Stimulated activated CD8-positive, alpha-beta memory T cell treated with anti-CD3 and anti-CD28 coated beads, Interleukin-7, amount 100 ng/mL, for 24 hours (primary cell): ENCODE measurements at places on chromosomes 6 and 20.

GRCh38 chr20:11712639-11713160, 205.0 kb upstream of the BTBD3 start:
- DNase-seq = no peak

DNA sequence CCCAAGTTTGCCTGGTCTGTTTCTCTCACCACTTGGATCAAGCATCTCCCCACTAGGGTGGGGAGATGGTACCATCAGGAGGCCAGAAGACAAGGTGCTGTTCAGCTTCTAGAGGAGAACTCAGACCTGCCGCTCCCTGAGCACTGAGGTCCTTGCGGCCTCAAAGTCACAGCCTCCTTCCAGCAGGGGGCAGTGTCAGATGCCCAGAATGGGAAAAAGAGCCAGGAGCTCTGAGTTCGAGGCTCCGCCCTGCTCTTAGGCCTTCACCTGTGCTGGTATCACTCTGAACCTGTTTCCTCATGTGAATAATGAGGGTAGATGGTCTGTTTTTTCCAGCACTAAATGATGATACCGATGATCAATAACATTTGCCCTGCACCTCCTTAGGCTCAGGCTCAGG, 68.7 kb downstream of the TOX2 start:
- DNase-seq = peak; percentile 29

- DNase-seq = no peak
These were observed 35.8 kb downstream of the METTL24 start for GRCh38 chr6:110322151-110322873.

DNA sequence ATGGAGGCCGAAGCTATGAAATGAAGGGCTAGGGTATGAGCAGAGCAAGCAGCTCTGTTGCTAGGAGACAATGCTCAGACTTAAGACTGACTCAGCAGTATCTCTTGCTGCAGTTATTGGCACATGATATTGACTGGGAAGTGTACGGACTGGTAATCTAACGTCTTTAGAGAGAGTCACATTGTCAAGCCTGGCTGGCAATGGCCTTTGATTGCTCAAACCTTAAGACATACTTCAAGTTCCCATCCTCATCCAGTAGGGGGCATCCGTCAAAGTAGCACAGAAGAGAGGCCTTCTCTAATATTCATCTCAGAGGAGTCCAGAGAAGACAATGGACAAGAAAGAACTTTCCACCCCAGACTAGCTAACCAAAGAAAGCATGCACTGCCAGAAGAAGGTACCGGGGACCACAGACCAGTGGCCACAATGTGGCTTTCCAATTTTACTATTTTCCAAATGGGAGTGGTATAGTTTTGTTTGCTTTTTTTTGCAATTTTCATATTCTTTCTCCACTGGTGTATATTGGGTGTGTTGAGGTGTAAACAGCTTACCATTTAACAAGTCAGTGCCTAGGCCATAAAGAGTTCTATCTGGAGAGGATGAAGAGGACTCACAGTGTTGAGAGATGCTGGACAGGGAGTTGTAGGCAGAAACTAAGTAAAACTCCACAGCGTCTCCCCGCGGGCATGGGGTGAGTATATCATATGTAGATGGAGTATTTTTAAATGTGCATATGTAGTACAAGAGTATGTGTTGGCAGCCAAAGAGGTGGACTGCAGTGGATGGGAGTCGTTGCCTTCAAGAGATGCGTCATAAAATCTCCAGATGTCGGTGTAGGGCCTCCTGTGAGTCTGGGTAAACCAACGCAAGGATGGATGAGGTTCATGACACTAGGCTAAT, 36.7 kb downstream of the LRFN2 start:
- no peak for DNase-seq

- no peak for DNase-seq
These were observed 3.1 kb downstream of the RSPH3 start for GRCh38 chr6:158996856-158997255.

DNA sequence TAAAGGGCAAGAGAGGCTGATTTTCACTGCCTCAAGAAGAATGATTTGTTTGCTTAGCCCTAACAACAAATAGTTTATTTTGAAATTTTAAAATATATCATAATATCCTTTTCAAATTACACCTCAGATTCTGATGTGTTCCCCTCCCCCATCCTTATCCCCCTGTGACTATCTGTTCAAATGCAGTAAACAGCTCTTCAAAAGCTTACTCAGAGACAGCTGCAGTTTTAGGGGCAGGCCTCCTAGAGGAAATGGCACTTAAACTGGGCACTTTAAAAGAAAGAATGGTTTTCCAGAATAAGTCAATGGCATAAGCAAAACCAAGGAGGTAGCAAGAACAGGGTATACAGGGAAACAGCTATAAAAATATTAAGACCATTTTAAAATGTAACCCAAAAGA, 118.6 kb upstream of the UST start:
- DNase-seq = no peak

DNA sequence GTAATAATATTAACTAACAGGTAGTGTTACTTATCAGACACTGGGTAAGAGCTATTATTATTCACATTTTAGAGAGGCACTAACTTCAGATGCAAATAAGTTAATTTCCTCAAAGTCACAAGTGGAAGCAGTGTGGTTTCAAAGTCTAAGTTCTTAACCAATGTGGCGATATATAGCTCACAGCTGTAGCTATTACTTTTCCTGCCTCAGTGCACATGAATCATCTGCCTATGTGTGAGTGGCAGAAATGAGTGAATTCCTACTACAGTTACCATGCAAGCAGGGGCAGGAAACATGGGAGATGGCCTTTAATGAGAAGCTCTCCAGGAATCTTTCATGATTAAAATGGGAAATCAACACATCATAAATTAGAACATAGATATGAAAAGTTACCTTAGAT, 126.2 kb upstream of the EYA4 start:
- DNase-seq = no peak

DNA sequence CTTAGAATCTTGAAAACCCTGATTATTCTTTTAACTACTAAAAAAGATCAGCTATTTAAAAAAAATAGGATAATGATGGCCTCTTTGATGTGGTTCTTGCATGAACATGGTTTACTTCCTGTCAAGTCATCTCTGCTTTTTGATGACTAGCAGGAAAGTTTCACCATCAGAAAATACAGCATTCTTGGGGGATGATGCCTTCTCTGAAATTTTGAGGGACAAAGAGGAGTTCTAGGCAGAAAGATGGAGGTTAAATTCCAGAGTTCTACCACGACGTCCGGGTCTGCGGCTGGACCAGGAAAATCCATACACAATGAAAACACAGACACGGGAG, 130.4 kb downstream of the OLIG3 start:
- no peak for DNase-seq

DNA sequence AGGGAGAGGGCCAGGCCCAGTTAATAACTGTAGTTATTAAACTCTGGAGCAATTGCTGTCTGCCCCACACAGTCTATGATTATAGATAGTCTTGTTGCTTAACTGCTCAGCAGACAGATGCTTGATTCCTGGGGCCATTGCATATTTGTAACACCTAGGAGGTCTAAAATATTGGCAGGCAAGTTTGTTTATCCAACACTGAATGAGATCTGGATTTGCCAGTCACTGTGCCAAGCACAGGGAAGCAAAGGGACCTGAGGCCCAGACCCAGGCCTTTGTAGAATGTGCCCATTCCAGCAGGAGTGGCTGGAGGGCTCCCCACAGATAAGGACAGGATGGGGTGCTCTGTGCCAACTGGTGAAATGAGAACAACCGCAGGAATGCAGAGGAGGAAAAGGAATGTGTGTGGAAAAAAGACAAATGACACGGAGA, 17.6 kb upstream of the ENTPD6 start:
- DNase-seq = no peak

DNA sequence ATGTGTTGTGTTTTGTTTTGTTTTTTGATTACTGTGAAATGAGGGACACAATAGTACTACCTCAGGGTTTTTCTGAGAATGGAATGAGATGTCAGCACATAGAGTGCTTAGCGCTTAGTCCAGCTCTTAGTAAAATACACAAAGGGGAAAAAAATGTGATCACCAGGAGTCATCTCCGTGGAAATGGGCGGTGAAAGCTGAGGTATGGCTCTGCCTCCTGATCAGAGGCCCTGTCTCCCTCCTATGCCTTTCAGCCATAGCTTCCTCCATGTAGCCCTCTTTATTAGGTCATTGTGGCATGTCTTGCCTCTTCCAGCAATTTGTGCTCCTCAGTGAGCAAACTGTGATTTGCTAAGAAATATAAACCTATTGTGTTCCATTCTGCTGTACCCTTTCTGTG, 13.0 kb downstream of the PSMF1 start:
- DNase-seq = no peak

- DNase-seq = no peak
These were observed 23.8 kb downstream of the NRSN1 start for GRCh38 chr6:24149836-24150235.

GRCh38 chr6:50353603-50354002, 303.9 kb upstream of the DEFB112 start:
- DNase-seq = no peak

GRCh38 chr20:23243791-23244155, 106.8 kb upstream of the NXT1 start:
- no peak for DNase-seq

GRCh38 chr20:35207950-35208611, 18.4 kb upstream of the MMP24 start:
- DNase-seq = peak; percentile 46

- no peak for DNase-seq
These were observed 75.4 kb downstream of the TMEM244 start for GRCh38 chr6:129785756-129786135.

- DNase-seq = no peak
These were observed 104.2 kb downstream of the AGPAT4 start for GRCh38 chr6:161169696-161170095.

- no peak for DNase-seq
These were observed 126.0 kb upstream of the ADGRF1 start for GRCh38 chr6:47168180-47168579.

GRCh38 chr20:6827472-6827871, 60.0 kb downstream of the BMP2 start:
- DNase-seq = no peak

- DNase-seq = no peak
These were observed 119.6 kb upstream of the FOXO3 start for GRCh38 chr6:108441141-108441540.

DNA sequence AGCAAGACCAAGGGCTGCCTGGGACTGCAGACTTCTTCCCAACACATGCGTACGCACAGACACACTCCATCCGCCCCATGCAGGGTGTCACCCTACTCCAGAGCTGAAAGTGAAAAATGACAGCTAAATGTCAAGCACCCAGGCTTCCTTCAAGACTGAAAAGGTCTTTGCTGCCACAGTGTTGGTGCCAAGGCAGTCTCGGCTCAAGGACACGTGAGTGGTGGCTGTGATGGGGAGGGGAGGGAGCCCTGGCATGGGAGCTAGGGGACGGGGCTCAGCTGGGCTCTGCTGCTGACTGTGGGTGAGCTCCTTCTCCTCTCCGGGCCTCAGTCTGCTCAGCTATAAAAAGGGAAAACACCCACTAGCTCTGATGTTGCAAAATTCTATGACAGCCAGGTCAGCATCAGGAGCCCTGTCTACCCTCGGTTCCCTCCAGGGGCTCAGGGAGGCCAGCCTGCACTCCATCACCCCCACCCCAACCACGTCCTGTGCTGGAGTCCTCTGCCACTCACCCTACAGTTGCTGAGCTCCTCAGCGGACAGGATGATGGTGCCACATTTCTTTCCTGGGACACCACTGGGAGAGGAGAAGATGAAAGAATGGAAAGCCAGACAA, 47.6 kb downstream of the CPNE5 start:
- no peak for DNase-seq

DNA sequence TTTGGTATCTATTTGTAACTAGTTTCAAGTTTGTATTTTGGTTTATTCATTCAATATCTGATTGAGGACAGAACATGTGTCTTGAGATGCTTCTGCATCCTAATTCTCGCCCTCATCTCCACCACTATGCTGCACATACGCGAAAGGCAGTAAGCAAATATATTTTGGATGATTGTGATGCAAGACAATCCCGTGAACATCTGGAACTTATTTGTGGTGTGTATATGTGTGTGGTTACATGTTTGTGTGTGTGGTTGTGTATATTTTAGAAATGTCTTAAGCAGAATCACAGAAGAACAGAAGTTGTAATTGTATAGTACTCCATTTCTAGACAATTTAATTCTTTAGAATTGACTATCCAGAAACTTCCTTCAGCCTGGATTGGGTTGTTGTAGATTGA, 35.1 kb upstream of the RNF144B start:
- no peak for DNase-seq
